ENCODE measurements at places on chromosomes 7 and 10.

DNA sequence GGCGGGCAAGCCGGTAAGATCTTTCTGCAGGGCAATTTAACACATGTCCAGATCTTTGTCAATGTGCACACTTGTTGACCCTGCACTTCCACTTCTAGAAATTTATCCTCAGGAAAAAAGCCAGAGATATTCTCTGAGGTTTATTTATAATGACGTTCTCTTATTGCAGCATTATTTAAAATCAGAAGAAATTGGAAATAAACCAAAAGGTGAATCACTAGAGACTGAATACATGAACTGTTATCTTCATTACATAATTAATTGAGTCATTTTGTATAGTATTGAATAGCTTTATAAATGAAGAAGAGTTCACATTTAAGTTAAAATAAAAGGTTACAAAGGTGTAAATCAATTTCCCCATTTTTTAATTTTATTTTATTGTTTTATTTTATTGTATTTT lies 16.3 kb upstream of the SAR1A start:
- no peak for DNase-seq

- DNase-seq, result no peak
Measured at GRCh38 chr10:1136268-1136667, 80.1 kb downstream of the WDR37 start.

DNA sequence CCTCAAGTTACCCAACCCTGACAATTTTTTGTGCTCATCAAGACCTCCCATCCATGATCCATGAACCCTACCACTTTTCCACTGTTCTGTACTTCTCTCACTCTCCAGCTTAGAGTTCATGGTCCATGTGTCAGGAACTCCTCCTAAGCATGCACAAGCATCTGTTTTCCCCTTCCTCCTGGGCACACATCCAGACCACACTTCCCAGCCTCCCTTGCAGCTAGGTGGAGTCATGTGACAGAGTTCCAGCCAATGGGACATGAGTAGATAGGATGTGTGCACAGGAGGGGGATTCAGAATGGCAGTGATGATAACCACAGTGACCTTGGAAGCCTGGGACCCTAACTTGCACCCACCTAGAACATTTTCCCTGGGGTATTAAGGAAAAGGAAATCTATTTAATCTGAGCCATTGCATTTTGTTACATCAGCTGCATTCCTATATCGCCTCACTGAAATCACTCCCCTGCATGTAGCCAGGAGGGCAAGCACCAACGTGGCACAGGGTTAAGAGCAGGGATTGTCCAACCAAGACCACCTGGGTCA lies 9.6 kb upstream of the FRMPD2 start:
- no peak for DNase-seq

- no peak for DNase-seq
Measured at GRCh38 chr7:16091701-16092310, 329.5 kb downstream of the CRPPA start.

GRCh38 chr7:124996778-124997177 lies 67.2 kb upstream of the POT1 start:
- no peak for DNase-seq

DNA sequence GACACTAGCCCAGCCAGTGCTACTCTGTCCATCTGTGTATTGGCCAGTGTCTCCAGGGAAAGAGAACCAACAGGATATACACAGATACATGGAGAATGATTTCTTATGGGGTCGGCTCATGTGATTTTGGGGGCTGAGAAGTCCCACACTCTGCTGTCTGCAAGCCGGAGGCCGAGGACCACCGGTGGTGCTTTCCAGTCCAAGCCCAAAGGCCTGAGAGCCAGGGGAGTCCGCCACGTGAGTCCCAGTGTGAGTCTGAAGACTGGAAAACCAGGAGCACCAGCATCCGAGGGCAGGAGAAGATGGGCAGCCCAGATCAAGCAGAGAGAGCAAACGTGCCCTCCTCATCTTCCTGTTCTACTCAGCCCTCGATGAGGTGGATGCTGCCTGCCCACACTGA lies 71.5 kb downstream of the C10orf143 start:
- DNase-seq, result no peak

DNA sequence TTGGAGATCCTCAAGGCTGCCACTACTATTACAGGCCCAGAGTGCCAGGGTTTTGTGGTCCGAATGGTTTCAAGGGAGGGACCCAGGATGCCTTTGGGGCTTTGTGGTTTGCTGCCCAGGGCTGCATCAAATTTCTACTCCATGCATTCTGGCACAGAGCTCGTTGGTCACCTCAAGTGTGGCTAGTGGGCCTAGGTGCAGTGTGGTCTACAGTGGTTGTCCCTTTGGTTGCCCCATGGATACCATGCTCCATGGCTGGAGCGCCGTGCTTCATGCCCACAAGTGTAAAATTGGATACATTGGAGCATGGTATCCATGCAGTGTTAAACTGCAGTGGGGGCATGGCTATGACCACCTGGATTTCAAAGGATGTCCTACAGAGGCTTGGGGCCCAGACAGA lies 5.4 kb upstream of the PRF1 start:
- no peak for DNase-seq

DNA sequence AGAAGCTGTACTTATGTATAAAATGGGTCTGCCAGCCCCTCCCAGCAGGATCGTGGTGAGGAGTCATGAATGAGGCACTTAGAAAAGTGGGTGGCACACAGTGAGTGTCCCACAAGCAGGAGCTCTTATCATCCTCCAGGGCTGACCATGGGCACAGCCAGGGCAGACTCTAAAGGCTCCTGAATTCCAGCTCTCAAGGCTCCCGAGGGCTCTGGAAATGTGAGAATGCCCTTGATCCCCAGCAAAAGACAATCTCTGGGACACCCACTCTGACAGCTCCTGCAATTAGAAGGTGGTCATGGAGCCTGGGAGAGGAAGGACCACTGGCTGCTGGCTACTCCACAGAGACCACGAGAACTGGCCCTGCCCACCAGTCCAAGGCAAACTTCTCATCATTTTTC lies 1.6 kb downstream of the VSTM4 start:
- DNase-seq, result no peak

GRCh38 chr10:59864141-59864962 lies 42.0 kb downstream of the CCDC6 start:
- DNase-seq, result no peak

GRCh38 chr10:106711313-106711906 lies 453.1 kb downstream of the SORCS1 start:
- peak; percentile 78 for DNase-seq

- peak; percentile 80 for DNase-seq
Measured at GRCh38 chr10:97534746-97535367, 36.1 kb downstream of the UBTD1 start.

DNA sequence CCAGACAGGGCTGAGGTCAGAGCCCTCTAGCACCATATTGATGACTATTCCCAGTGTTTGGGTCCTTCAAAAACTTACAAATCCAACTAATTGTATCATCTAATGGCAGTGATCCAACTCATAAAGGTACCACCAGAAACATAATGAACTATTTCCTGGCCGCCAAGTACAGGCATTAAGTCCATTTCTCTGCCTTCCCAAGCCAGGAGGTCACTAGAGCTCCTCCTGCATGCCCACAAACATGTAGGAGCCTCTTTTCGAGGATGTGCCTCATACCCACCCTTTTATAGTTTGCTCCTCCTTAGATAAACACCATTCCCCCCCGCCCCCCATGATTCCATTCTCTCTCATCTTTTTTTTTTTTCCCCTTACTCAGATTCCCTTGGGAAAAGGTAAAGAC lies 91.3 kb downstream of the CHN2 start:
- no peak for DNase-seq

DNA sequence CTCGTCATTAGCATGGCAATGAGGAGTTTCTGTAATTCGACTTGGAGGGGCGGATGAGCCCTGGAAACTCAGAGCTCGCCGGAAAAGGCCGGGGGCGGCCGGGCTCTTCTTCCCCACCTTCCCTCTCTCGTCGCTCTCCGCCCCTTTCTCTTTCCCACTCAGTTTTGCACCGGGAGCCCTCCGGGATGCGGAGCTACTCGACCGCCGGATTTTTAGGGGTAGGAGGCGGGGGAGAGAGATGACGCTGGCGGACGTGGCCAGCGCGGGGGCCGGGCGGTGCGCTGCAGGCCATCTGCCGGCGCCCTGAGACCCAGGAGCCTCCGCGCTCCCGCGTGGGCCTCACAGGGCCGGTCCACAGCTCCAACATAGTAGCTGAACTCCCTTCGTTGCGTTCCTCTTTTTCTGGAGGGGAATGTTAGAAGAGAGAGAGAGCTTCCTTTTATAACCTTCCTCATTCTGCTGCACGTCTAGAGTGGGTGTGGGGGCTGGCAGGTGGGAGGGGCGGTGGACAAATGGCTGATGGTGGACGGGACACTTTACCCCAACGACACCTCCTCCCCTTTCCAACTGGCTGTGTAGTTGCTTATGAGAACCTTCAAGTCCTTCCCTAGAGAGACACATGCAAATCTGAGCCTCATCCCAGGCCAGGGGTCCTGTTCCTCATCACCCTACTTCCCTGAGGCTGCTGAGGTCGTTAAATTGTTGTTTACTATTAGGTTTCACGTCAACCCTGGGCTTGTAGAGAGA lies 1.1 kb upstream of the HOXA1 start:
- DNase-seq, result no peak

GRCh38 chr10:72702868-72703581 lies 11.1 kb downstream of the MCU start:
- no peak for DNase-seq

DNA sequence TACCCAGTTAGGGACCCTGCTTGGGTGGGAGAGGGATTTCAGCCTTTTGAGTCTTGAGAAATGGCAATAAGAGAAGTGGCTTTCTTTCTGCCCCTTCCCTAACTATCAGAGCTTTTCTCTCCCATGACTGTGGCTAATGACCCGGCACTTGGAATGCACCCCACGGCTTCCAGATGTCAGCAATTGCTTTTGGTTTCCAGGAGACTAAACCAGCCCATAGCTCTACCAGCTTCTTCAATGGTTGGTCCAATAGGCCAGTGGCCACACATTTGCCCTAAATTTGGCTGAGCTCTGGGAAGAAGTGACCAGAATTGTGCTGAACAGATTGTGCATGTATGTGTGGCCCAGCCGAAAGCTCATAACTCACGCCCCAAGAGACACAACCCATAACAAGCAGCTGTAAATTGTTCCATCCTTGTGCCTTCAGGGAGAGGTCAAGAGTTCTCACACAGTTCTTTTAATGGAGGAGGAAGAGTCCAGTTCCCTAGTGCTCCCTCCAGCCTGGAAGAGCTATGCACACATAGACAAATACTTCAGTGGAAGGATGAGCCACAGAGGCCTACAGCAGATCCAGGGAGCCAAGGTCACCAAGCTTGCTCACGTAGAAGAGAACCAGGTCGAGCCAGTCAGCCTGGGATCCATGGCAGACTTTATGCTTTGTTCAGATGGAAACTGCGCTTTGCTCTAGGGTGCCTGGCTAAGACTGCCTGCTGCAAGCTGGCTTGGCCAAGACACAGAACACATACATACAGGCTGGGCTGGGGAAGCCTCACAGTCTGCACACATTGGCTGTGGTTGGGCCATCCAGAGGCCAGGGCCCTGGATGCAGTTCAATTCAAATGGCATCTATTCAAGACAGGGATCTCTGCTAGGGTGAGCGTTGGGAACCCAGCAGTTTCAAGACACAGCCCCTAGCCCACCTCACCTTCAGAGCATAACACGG lies 131.8 kb upstream of the HABP2 start:
- DNase-seq, result no peak

- peak; percentile 13 for DNase-seq
Measured at GRCh38 chr10:26755443-26755903, 58.0 kb downstream of the PDSS1 start.

DNA sequence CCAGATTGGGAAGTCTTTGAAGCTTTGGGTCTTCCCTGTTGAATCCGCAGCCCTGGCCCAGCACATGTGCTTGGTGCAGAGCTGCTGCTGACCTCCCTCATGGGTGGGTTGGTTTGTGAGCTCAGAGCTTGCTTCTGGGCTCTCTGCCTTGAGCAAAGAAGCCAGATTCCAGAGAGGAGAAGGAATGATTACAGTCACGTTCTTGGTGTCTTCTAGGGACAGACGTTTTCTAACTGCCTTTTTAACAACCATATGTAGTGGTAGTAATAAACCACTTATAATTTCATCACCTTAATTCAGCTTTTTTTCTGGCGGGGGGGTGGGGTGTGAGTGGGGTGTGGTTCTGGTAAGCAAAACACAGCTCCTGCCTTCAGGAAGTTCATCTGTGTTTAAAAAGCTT lies 39.5 kb downstream of the LRMDA start:
- DNase-seq, result no peak

DNA sequence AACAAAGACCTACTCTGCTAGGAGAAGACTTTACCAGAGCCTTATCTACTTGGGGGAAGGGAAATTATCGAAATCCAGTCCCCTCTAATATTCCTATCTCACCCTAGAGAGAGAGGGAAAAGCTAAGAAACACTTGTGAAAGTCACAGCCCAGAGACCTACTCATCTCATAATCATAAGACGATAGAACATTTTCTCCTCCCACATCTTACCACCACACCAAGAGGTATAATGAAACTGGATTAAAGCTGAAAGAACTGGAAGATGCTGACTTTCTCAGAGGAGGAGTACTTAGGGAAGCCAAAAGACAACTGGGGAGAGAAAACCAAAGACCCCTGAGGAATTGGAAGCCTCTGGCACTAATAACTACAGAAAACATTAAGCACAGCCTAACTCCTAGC lies 10.8 kb upstream of the CPA5 start:
- DNase-seq, result no peak

GRCh38 chr10:77163670-77164348 lies 473.8 kb downstream of the KCNMA1 start:
- DNase-seq, result no peak

GRCh38 chr10:80448209-80448942 lies 5.7 kb upstream of the TSPAN14 start:
- no peak for DNase-seq

DNA sequence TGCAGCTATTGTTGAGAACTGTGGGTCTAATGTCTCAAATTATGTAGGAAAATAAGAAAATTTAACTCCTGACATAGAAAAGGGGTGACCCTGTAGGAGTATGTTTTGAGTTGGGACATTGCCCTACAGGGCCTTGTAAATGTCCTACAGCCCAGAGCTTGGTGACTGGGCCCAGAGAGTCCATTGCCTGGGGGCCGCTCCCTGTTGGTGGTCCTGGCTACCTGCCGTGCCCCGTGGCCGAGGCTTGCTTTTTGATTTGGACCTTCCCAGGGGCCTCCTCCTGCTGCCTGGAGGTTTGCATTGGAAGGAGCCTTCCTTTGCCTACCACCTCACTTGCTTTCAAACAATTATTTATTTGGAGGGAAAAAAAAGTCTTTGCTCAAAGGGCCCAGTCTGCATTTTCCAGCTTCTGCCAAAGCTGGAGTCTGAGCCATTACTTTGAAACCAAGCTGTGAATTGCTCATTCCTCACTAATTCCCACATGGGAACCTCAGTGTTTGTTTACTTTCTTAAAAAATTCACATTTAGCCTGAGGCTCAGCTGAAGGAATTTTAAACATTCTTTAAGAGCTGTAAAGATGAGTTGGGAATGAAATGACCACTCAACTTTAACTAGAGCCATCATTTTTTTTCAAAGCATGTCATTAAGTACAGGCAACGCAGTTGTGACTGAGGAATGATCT lies 355.0 kb downstream of the GLRX3 start:
- no peak for DNase-seq

DNA sequence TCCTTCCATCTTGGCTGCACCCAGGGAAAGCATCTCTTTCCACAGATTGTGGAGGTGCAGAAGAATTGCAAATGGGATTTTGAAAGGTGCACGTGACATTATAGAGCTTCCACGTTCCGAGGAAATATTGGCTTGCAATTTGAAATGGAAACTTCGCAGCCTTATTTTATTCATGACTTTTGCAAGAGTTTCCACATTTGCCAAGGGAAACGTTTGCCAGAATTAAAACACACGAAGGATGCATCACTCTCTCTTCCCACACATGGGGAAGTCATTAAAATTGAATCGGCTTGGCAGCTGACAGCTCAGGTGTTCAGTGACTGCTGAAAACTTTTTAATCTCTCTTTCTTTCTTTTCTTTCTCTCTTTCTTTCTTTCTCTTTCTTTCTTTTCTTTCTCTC lies 475.4 kb upstream of the IGFBP3 start:
- DNase-seq, result no peak

GRCh38 chr10:124722798-124723783 lies 21.1 kb downstream of the FAM53B start:
- DNase-seq, result no peak

Data from HEK293T (cell line).